ENCODE measurements at places on chromosomes 5 and 9.

GRCh38 chr5:86865256-86865785 lies 247.6 kb downstream of the COX7C start:
- DNase-seq, result no peak

GRCh38 chr5:87949676-87950631 lies 318.7 kb downstream of the TMEM161B start:
- no peak for DNase-seq

DNA sequence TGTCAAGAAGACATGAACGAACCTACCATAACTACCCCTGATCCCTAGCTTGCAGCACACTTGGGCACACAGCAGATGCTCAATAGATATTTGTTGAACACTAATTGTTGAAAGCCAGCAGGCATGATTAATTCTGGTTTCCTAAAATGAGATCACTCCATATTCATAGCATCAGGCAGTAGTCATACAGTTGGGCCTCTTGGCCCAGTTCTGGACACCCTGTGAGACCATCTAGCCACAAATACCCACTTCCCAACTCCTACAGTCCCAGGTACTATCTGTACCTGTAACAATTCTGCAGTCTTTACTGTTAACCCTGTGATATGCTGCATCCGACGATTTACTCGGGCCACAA lies 24.2 kb downstream of the P4HA2 start:
- no peak for DNase-seq

DNA sequence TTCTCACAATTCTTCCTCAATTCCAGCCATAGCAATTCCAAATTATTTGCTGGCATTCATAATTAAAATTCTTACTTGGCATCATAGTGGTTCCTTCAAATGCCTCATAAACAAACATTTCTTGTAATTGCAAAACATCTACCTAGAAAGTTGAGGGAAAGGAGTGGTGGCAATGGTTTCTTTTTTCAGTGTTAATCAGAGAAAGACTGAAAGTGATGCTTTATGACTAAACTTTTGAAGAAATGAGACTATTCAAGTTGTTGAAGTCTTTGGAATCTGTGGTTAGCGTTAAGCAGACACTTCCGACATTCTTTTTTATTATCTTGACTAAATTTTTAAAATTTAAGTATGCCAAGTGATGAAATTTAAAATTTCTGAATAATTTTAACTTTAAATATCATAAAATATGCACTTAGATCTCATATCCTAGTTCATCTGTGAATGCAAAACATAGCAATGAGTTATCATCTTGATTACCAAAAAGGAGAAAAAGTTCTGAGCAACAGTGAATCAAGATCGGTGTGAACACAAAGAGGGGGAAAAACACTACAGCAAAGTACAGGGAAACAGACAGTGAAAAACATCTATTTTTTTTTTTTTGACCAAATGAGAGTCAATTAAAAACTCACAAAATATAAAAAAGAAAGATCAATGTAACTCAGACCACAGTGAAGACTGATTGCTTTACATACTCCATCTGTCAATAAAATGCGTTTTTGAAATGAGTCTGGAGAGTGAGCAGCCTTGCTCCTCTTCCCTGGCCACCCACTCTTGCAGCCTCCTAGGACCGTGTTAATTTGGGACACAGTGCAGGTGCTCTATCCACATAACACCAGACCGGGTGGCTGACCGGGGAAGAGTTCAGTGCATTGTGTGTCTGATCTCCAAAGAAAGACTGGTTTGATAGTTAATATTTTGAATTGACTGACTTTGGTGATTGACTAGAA lies 20.6 kb upstream of the IL7R start:
- no peak for DNase-seq

DNA sequence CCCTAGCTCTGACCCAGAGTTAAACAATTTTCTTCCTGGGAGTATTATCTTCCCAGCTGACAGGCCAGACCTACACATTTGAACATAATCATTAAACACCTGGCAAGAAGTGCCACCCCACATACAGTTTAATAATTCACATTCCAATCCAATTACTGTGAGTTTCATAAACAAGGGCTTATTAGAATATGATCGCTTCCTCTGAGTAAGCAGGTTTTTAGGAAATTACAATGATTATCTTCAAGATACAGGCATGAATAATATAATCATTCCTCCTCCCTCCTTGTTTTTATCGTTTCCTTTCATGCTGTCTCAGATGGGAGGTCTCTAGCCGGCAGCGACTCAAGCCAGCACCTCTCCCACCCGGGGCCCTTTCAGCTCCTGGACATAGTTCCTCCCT lies 15.8 kb upstream of the KIF4B start:
- no peak for DNase-seq

GRCh38 chr9:28808042-28808441 lies 1234.8 kb upstream of the C9orf72 start:
- no peak for DNase-seq

- no peak for DNase-seq
Measured at GRCh38 chr9:14313951-14314423, at the start of gene NFIB. Gene NFIB, minus strand, starts transcription at chr9:14314141. Its CDS starts 630 bp downstream, at chr9:14313511.

DNA sequence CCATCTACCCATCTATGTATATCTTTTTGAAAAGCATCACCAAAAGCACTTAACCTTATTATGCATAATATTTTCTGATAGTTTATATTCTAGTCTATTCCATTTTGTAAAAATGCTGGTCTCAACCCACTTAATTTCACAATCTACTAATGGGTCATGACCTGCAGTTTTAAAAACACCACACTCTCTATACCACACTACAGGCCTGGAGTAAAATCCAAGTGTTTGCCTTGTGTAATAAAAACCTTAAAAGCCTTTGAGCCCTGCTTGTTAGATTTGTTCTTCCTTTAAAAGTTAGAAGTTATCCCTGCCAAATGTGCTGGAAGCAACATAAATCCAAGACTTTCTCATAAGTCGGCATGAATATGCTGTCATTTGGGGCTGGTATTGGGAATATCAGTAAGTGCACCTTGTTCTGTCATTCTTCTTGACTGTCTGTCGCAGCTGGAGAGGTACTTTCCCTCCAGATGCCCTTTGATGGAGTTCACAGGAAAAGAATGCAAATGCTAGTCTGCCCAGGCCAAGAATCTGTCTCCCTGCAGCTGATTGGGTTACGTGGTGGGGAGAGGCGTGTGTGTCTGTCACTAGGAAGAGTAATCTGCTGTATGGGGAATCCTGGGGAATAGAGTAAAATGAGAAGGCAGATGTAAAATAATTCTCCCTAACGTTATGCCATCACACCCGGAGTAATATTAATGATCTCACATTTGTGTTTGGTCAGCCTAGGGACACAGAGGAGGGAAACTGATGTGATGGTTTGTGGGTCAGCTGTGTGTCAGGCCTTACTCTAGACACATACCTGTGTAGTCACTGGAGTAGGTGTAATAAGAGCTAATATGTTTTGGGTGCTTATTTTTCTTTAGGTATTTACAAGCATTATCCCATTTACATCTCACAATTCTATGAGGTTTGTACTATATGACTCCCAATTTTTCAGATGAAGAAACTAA lies 79.4 kb downstream of the ZNF366 start:
- DNase-seq, result no peak

- DNase-seq, result no peak
Measured at GRCh38 chr5:124343451-124343867, 403.0 kb downstream of the ZNF608 start.

- DNase-seq, result no peak
Measured at GRCh38 chr9:28915202-28915930, 1342.1 kb upstream of the C9orf72 start.

- DNase-seq, result no peak
Measured at GRCh38 chr5:133691448-133691847, 79.1 kb upstream of the FSTL4 start.

DNA sequence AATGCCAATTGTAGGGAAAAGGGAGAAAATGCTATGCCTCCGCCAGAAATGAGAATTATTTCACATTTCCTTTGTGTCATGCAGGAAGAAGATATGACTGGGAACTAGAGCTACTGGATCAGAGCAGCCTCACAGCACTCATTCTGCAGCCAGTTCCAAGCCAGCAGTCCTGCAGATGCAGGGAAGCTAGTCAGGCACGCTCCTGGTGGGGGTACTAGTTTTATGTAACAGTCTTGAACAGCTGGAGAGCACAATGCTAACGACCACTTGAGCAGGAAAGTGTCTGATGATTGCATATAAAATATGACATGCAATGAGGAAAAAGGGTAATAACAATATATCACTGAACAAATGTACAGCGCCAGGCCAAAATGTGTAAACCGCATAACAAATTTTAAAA lies 21.7 kb downstream of the CDH10 start:
- no peak for DNase-seq

DNA sequence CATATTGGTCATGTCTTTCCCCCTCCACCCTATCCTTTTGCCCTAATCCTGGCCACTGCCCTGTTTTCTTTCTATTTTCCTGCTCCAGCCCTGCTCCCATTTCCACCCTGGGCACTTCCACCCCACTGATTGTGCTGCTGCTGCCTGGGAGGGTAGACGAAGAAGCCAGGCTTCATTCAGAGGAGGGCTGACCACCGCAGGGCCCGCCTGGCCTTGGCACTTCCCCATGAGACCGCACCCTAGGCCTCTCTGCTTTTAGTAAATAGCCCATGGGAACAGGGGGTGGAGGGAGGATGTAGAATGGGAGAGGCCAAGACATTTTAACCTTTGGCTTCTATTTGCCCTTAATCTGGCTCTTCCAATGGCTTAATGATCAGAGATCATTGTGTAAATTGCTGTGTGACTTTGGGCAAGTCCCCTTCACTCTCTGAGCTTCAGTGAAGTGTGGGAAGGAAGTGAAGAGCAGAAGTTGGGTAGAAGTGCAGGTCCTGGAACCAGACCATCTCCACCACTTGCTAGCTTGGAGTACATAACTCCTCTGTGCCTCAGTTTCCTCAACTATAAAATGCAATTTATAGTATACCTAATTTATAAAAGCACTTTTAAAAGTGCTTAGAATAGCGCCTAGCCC lies 13.6 kb upstream of the GPX3 start:
- DNase-seq, result no peak

DNA sequence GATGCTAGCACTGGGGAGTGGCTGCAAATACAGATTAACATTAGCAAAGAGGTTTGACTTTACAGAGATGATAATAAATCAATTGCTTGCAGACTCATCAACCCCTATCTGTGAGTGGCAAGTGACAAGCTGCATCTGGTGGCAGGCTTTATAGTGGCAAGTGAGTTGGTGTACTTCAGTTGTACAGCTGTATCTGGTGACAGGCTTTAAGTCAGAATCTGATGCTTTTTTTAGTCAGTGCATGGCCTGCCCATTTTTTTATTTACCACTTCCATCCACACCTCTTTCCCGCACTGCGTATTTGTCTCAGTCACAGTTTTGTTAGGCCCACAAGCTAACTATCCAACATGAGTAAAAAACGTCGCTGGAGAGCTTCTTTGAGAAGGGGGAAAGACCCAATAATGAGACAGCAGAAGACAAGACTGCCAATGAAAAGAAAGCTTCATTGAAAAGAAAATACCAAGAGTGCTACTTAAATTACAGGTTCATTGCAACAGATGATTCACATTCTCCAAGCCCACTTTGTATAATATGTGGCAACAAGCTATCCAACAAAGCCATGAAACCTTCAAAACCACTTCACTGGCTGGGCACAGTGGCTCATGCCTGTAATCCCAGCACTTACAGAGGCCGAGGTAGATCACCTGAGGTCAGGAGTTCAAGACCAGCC lies 23.1 kb downstream of the ANP32B start:
- no peak for DNase-seq

- no peak for DNase-seq
Measured at GRCh38 chr9:119986713-119987112, 593.3 kb downstream of the CDK5RAP2 start.

- DNase-seq, result no peak
Measured at GRCh38 chr9:125399165-125399564, 137.5 kb downstream of the GAPVD1 start.

- no peak for DNase-seq
Measured at GRCh38 chr5:92605591-92605990, 975.4 kb downstream of the NR2F1-AS1 start.

DNA sequence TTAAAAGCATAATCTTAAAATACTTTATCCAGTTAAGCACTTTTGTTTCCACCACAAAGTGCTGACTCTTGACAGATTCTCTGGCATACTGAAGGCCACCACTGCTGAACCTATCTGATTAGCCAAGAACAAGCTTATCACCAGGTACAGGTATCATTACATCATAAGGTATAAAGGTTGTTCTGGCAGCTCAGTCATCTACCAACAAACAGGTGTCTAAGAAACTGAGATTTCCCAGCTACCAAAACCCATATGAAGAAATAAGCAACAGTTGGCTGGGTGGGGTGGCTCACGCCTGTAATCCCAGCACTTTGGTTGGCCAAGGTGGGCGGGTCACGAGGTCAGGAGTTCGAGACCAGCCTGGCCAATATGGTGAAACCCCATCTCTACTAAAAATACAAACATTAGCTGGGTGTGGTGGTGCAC lies 5.0 kb downstream of the MTMR12 start:
- DNase-seq, result no peak

DNA sequence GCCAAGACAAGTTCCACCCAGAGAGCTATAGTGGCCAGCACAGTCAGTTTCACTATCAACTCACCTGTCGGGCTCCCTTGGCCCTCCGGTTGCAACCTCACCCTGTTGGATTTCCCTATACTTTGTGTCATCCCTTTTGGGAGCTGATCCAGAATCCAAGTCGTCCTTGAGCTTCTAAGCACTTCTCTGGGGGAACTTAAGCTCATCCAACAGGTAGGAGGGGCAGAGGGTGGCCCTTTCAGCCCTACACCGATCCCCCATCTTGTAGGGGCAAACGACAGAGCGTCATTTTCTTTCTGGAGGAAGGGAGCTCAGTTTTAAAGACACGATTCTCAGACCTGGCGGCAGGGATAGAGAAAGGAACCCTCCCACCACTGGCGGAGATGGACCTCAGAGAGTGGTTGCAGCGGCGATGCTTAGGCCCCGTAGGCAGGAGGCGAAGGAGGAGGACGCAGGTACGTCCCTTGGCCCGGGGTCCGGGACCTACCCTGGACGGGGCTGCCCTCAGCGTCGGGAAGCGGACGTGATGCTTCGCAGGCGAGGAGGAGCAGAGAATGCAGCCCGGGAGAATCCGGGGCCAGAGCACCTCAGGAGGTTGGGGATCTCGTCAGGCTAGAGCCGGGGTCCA lies 519 bp downstream of the ZER1 start:
- no peak for DNase-seq

GRCh38 chr5:172496671-172497371 lies 42.5 kb upstream of the SH3PXD2B start:
- no peak for DNase-seq

DNA sequence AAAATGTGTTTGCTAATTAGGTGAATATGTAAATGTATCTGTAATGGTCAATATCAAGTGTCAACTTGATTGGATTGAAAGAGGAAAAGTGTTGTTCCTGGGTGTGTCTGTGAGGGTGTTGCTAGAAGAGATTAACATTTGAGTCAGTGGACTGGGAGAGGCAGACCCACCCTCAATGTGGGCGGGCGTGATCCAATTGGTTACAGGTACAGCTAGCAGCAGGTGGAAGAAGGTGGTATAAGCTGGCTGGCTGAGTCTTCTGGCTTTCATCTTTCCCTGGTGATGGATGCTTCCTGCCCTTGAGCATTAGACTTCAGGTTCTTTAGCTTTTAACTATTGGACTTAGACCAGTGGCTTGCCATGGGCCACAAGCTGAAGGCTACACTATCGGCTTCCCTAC lies 779.0 kb upstream of the CTNND2 start:
- no peak for DNase-seq
